AG09309 (cell line): ENCODE measurements at places on chromosomes 6 and 20.
A peak's percentile ranks its signal among the peaks of the same experiment; 100 is the strongest.

DNA sequence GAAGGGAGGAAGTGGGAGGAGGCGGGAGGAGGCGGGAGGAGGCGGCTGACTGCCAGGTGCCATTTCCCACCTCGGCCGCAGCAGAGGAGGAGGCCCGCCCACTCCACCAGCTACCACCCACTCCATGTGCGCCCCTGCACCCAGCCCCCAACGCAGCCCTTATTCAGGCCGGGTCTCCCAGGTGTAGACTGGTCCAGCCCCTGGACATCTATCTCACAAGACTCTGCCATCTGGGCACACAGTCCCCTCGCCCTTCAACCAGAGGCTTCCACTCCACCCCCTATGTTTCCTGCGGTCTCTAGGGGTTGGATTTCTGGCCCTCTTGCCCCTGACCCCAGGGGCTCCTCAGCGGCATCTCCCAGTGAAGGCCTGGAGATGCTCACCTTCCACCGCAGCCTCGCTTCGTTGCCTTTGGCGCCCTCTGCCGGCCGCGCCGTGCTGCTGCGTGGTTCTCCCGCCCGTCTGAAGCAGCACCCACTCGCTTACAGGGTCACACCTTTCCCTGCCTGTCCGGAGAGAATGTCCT lies 32.6 kb upstream of the FAM83D start:
- no peak for DNase-seq

DNA sequence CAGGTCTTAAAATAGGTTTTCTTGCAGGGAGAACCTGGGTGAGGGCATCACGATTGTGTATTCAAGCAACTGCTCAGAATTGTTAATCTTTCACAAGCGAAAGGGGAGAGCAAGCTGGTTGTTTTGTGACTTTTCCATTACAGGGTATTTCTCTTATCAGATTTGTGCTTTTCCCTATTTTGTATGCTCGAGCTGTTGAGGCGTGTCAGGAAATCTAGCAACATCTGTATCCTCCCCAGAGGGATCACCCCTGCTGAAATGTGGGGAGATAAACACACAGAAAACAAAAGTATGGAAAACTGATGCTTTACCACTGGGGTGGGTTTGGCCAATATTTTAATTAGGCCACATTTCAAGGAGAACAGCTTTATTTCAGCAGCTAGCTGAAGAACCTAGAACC lies 187.0 kb downstream of the DTNBP1 start:
- DNase-seq = no peak

DNA sequence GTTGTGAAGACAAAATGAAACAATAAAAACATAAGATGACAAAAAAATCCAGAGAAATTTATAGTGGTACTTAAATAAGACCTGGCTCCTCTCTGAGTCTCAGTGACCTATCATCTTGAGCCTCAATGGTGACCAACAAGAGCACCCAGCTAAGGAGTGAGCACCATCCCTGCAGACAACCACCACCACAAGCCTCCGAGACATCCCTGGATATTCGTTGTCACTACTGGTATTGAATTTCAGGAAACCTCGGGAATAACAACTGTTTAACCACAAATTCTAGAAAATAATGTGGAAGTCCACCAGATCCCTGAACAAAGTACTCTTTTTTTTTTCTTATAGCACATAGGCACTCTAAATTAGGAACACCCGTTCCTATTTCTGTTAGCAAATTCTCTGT lies 32.2 kb upstream of the ADGRF5 start:
- no peak for DNase-seq

DNA sequence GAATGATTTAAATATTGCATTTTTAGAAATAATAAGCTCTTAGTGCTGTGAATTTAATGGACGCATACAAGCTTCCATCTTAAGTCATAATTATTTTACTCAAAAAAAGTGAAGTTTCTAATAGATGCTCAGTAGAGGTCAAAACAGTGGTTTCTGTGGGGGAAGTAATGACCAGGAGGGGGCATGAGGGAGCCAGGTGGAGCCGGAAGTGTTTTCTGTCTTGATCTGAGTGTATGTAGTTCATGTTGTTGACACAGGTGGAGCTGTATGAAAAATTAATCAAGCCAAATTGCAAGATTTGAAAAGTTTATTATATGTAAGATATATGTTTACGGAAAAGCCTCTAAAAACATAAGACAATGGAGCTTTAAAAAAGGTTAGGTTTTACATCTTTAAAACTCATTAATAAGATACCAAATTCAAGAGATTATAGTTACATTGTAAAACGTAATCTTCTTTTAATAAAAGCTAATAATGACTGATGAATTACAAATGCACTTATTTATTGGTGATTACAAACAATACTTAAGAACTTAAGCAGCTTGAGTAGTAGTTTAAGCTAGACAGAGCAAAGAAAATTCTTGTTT lies 68.0 kb downstream of the PLAGL1 start:
- DNase-seq = peak; percentile 3

- DNase-seq = no peak
These were observed 17.4 kb downstream of the UBE2V1 start for GRCh38 chr20:50095476-50096078.

DNA sequence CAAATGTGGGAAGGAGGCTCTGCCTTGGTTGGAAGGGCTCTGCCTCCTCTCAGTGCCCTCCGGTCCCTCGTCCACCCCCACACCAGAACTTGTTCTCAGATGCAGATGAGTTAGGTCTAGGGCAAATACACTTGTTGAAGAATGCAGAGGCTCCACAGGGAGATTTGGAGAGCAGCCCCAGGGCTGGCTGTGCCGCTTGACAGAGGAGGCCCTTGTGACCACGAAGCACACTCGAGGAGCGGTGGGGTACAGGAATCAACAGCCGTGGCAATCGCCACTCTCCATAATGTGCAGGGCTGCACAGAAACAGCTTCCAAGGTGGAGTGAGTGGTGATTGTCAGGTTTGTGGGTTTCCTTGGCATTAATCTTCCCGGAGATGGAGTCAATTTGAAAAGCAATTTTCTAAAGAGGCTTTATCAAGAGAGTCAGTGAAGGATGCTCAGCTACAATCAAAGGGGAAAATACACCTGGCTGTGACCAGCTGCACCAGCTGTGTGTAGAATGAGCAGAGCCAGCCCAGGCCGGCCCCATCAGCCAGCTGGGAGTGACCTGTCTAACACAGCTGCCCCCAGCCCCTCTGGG lies 59.5 kb downstream of the BFSP1 start:
- no peak for DNase-seq

DNA sequence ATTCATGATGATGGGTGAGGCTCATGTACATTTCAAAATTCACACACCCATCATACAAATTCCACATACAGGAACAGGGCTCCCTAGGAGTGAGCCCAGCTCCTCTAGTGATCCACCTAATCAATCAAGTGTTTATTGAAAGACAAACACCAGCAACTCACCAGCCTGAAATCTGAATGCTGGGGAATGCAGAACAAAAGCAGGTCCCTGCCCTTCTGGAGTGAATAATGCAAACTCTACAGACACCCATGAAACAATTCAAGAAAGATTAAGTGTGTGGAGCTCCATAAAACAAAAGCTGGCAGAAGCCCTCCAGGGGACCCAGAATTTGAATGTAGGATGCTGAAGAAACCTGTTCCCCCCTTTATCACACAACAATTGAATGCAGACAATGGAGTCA lies 396.7 kb upstream of the JARID2 start:
- no peak for DNase-seq

DNA sequence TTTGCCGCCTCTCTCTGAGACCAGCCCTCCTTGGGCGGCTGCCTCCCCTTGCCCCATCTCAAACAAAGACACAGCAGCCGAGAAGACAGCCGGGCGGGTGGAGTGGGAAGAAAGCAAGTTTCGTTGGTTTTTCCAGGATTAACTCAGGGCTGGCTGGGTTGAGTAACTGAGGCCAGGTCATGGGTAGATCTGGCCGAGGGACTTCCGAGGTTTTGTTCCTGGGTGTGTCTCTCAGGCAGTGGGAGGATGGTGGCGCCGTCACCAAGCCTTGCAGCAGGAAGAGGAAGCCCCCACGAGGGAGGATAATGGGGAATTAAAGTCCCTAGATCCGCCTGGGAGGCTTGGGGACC lies 167.2 kb downstream of the TTLL2 start:
- DNase-seq = no peak

GRCh38 chr6:75460681-75461080 lies 32.9 kb downstream of the FILIP1 start:
- peak; percentile 46 for DNase-seq

DNA sequence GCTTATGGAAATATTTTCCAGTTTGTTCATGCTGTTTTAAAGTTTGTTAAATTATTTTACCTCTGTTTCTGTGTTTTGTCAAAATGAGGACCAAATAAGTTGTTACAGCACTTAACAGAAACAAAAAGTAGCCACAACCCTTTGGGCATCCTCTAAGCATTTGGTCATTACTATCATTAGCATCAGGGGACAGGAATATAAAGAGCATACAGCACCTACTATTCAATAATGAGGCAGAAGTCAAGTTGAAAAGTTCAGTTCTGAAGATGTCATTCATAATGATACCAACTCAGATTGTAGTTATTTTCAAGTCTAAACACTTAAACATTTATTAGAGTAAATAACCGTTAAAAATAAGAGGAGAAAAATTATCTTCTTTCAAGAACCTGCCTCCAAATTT lies 862.3 kb upstream of the FLRT3 start:
- no peak for DNase-seq

- no peak for DNase-seq
These were observed 6.4 kb upstream of the CST3 start for GRCh38 chr20:23644164-23644563.

DNA sequence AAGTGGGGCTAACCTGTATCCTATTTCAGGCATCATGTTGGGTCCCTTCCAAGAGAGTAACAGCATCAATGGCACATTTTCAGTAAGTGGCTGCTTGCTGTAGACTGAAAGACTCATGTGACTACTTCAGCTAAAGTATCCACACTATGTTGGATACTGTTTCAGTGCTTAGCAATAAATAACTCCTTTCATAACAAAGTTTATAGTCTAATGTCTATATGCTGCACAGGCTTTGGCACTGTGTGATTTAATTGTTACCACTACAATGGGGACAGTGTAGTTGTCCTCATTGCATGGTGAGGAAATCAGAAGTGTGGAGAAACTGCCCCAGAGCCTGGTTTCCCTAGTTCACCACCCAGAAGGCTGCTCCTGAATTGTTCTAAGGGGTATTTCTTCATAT lies 318.0 kb upstream of the PTCHD4 start:
- no peak for DNase-seq

DNA sequence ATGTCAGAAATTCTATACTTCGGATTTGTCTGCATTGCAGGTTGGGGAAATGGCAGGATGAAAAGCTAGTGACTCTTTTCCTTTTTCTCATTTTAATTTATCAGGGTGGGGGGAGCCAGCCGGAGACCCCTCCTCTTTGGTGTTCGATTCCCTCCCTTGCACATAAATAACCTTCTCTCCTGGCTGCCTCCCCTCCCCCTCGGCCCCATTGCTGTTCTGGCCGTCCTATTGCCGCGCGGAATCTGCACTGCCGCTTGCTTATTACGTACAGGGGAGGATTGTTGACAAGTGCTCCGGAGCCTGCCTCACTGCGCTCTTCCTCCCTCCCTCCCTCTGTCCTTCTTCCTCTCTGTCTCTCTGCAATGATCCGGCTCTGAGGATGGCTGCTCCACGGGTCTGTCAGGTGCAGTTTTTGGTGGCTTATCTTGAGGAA lies 154.7 kb downstream of the JARID2 start:
- no peak for DNase-seq

DNA sequence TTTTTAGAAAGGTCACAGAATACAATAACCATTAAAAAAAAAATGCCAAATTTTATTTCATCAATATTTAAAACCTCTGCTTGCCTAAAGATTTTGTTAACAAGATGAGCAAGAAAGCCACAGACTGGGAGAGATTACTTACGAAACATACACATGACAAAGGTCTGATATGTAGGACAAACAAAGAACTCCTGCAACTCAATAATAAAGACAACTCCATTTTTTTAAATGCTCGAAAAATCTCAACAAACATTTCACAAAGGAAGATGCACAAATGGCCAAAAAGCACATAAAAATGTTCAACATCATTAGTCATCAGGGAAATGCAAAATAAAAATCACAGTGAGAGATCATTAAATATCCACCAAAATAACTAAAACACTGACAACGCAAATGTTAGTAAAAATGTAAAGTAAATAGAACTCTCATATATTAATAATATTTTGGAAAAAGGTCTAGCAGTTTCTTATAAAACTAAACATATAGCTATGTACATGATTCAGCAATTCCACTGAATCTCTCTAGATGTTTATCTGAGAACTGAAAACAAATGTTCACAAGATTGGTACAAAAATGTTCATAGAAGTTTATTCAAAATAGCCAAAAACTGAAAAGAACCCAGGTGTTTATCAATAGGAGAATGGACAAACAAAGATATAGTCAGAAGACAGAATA lies 10.3 kb downstream of the STK38 start:
- no peak for DNase-seq

DNA sequence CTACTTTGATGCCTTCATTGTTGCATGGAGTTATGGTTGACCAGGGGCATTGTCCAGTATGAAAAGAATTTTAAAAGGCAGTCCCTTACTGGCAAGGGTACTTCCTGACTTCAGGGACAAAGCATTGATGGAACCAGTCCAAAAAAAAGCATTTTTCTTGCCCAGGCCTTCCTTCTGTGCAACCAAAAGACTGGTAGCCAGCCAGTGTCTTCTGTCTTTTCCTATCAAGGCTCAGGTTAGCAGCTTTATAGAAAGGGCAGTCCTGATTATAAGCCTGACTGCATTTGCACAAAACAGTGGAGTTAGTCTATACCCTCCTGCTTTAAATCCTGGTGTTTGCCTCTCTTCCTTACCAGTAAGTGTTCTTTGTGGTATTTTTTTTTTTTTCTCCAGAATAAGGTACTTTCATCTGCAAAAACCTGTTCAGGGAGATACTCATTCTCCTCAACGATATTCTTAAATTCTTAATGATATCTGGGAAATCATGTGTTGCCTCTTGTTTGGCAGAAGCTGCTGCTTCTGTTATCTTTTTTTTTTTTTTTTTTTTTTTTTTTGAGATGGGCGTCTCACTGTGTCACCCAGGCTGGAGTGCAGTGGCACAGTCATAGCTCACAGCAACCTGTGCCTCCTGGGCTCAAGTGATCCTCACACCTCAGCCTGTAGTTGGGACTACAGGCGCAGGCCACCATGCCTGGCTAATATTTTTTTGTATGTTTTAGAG lies 33.9 kb downstream of the SCAF8 start:
- DNase-seq = no peak

GRCh38 chr6:136210398-136211165 lies 39.5 kb downstream of the MTFR2 start:
- no peak for DNase-seq

- no peak for DNase-seq
These were observed 68.9 kb upstream of the TBXT start for GRCh38 chr6:166236596-166236995.
